ENCODE measurements at places on chromosomes 2 and 18.

GRCh38 chr18:56096861-56097260 is 508.9 kb upstream of the TCF4 start:
- H3K36me3 ChIP-seq = no peaks in the 10 kb centered on the region
- no peak overlapping the region for H3K4me3 ChIP-seq
- H3K27me3 ChIP-seq = no peaks in the 10 kb centered on the region
- H3K4me1 ChIP-seq = no peaks in the 10 kb centered on the region
- H3K27ac ChIP-seq = no peak overlapping the region

DNA sequence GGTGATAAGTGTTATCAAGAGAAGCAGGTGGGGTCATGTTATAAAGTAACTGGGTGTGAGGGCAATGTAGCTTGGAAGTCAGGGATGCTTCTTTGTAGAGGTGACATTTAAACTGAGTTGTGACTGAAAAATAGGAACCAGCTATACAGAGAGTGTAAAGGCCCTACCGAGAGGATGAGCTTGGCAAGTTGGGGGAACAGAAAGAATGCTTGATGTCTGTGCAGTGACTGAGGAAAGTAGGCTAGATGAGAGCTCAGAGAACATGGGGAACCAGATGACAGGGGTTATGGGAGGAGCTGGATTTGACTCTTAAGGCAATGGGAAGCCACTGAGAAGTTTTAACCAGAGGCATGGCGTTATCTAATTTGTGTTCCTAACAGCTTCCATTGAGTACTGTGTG is 115.3 kb downstream of the DOCK10 start:
- peak overlapping the region; percentile 27 for H3K27ac ChIP-seq
- no peak overlapping the region for H3K4me3 ChIP-seq

GRCh38 chr18:67281746-67282145 is 234.8 kb downstream of the DSEL start:
- no peaks in the 10 kb centered on the region for H3K4me1 ChIP-seq
- no peaks in the 10 kb centered on the region for H3K27me3 ChIP-seq
- H3K36me3 ChIP-seq = no peaks in the 10 kb centered on the region
- H3K4me3 ChIP-seq = no peak overlapping the region
- no peak for DNase-seq
- no peak overlapping the region for H3K27ac ChIP-seq

GRCh38 chr2:173226899-173227698 is 127.6 kb upstream of the CDCA7 start:
- no peaks in the 10 kb centered on the region for H3K27me3 ChIP-seq
- peaks cover under 1% of the 10 kb centered on the region for H3K36me3 ChIP-seq
- DNase-seq = no peak
- peaks cover 6% of the 10 kb centered on the region for H3K4me1 ChIP-seq
- no peak overlapping the region for H3K4me3 ChIP-seq

GRCh38 chr18:50706199-50706598 is 113.6 kb downstream of the MRO start:
- H3K4me1 ChIP-seq = no peaks in the 10 kb centered on the region
- no peak overlapping the region for H3K4me3 ChIP-seq
- H3K36me3 ChIP-seq = no peaks in the 10 kb centered on the region
- H3K27ac ChIP-seq = no peak overlapping the region
- H3K27me3 ChIP-seq = no peaks in the 10 kb centered on the region

DNA sequence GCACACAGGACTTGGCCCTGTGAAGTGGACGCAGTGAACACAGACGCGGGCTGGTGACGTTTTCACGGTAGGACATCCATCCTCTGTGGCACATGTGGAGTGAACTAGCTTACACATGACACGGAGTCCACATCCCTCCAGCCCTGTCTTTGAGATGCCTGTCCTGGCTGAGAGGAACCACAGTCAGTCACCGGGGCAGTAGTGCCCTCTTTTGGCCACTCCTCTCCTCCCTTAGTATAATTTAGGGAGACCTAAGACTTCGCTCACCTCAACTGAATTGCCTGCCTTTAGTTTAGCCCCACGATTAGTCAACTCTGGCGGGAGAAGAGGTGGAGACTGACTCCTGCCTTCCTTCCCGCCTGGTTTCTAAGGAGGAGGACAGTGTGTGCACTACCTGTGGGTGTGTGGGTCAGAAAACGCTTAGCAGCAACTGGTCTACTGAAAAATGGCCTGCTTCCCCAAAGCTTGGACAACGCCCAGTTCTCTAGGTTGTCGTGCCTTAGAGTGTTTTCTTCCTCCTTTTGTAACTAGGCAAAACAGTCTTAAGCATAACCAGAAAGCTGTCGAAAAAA is 70.6 kb downstream of the MBP start:
- H3K36me3 ChIP-seq = no peaks in the 10 kb centered on the region
- no peak for DNase-seq
- H3K4me1 ChIP-seq = peaks cover 38% of the 10 kb centered on the region
- no peaks in the 10 kb centered on the region for H3K27me3 ChIP-seq

GRCh38 chr2:127953849-127954248 is 68.1 kb upstream of the AMMECR1L start:
- peaks cover 17% of the 10 kb centered on the region for H3K4me1 ChIP-seq
- H3K27me3 ChIP-seq = no peaks in the 10 kb centered on the region
- no peak for DNase-seq
- H3K27ac ChIP-seq = no peak overlapping the region

- no peaks in the 10 kb centered on the region for H3K27me3 ChIP-seq
- no peak for DNase-seq
- H3K27ac ChIP-seq = no peak overlapping the region
- H3K4me3 ChIP-seq = no peak overlapping the region
- no peaks in the 10 kb centered on the region for H3K36me3 ChIP-seq
Observed at GRCh38 chr2:111904726-111905474, 6.5 kb downstream of the MERTK start.

GRCh38 chr2:47209622-47210021 is 54.5 kb upstream of the STPG4 start:
- H3K4me1 ChIP-seq = no peaks in the 10 kb centered on the region
- H3K27me3 ChIP-seq = no peaks in the 10 kb centered on the region
- no peak overlapping the region for H3K27ac ChIP-seq
- no peak for DNase-seq

DNA sequence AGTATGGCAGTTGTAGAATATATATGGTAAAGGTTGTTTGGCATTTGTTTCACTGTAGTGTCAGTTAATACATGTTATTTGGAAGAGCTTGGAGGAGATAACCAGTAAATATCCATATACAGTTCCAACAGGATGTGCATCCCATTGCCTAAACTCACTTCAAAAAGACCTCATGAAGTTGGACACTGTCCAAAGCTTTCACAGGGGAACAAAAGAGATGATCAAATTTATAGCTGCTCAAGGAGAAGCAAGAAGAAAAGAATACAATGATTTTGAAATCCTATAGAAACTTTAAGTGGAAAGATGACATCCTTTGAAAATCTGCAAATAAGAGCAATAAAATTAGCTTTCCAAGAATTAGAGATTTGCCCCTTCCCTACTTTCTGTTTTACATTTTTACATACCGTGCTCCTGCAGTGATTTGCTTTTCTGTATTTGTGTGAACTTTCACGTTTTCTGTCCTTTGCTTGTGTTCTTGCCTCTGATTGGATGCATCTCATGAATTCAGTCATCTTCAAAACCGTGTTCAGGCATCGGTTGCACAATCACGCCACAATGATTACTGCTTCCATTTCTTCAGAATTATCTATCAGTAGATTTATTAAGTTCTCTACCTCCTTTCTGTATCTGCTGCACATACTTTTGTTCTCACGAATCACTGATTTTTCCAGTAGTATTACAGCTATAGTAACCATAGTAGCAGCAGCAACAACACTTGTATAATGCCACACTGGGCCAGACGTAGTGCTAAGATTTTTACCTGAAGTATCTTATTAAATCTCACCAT is 83.8 kb downstream of the PARD3B start:
- no peaks in the 10 kb centered on the region for H3K27me3 ChIP-seq
- no peaks in the 10 kb centered on the region for H3K4me1 ChIP-seq
- DNase-seq = no peak

GRCh38 chr18:57921708-57922107 is 118.6 kb upstream of the ATP8B1 start:
- no peaks in the 10 kb centered on the region for H3K27me3 ChIP-seq
- H3K4me3 ChIP-seq = no peak overlapping the region
- H3K4me1 ChIP-seq = no peaks in the 10 kb centered on the region
- H3K27ac ChIP-seq = no peak overlapping the region
- DNase-seq = peak; percentile 25

DNA sequence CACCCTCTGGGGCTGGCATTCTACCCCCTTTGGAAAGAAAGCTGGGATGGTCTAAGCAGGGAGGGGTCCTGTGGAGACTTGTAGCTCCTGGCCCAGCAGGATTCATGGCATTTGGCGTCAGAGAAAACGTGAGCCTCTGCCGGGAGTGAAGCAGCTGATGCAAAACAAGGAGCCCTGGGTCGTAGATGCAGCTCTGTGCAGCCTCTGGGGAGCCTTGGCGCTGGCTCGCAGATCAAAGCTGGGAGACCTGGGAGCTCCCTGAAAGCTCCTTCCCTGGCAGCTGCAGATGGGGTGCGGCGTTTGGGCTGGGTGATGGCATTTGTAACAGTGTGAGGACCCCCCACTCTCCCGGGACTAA is 148.3 kb downstream of the KLHL29 start:
- H3K27ac ChIP-seq = no peak overlapping the region
- no peaks in the 10 kb centered on the region for H3K27me3 ChIP-seq
- no peak for DNase-seq
- H3K36me3 ChIP-seq = no peaks in the 10 kb centered on the region
- no peak overlapping the region for H3K4me3 ChIP-seq
- peaks cover 25% of the 10 kb centered on the region for H3K4me1 ChIP-seq

GRCh38 chr2:120275617-120276400 is 23.2 kb downstream of the RALB start:
- peaks cover 20% of the 10 kb centered on the region for H3K36me3 ChIP-seq
- no peak overlapping the region for H3K4me3 ChIP-seq
- no peaks in the 10 kb centered on the region for H3K27me3 ChIP-seq
- DNase-seq = no peak

- DNase-seq = no peak
- H3K27me3 ChIP-seq = no peaks in the 10 kb centered on the region
- H3K4me3 ChIP-seq = no peak overlapping the region
- peaks cover 21% of the 10 kb centered on the region for H3K4me1 ChIP-seq
- no peak overlapping the region for H3K27ac ChIP-seq
Observed at GRCh38 chr2:41873102-41874031, 174.5 kb upstream of the PKDCC start.

GRCh38 chr2:130776550-130776949 is 21.2 kb downstream of the AMER3 start:
- H3K4me1 ChIP-seq = no peaks in the 10 kb centered on the region
- no peak overlapping the region for H3K27ac ChIP-seq
- no peaks in the 10 kb centered on the region for H3K27me3 ChIP-seq
- no peak for DNase-seq
- H3K36me3 ChIP-seq = no peaks in the 10 kb centered on the region
- H3K4me3 ChIP-seq = no peak overlapping the region

- no peak overlapping the region for H3K4me3 ChIP-seq
- no peaks in the 10 kb centered on the region for H3K27me3 ChIP-seq
- no peaks in the 10 kb centered on the region for H3K4me1 ChIP-seq
- no peaks in the 10 kb centered on the region for H3K36me3 ChIP-seq
- DNase-seq = no peak
Observed at GRCh38 chr2:136086253-136087016, 31.5 kb downstream of the CXCR4 start.

DNA sequence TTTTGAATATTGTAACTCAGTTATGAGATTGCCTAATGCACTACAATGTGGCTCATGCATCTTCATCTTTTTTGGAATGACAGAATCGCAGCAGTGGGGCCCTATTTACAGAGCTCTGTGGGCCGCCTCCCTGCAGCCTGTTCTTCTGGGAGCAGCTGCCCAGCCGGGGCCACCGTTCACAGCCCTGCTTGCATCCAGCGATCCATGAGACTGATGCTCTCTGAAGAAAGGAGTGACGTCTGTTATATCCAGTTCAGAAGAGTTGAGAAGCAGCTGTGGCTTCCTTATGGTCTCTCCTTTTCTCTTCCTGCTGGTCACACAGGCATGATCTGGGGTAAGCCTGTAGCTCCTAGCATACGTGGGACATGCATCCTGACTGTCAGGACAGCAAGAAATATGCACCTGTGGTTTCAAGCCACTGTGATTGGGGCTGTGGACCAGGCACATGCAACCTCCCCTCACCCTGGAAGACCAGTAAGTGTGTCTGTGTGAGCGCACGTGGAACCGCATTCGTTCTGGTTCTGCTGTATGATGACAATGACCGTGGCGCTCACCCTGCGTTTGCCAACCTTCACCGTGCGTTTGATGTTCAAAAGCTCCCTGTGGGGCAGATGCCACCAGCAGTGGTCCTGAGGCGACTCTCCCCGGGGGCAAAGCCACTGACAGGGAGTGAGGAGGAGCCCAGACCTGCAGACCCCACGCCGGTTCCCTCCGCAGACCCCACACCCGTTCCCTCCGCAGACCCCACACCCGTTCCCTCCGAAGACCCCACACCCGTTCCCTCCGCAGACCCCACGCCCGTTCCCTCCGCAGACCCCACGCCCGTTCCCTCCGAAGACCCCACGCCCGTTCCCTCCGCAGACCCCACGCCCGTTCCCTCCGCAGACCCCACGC is 189.8 kb downstream of the TMEM18 start:
- H3K27me3 ChIP-seq = no peaks in the 10 kb centered on the region
- H3K27ac ChIP-seq = no peak overlapping the region
- no peak for DNase-seq
- H3K4me1 ChIP-seq = no peaks in the 10 kb centered on the region

- DNase-seq = no peak
- H3K4me1 ChIP-seq = no peaks in the 10 kb centered on the region
- no peaks in the 10 kb centered on the region for H3K27me3 ChIP-seq
- no peak overlapping the region for H3K4me3 ChIP-seq
- H3K36me3 ChIP-seq = no peaks in the 10 kb centered on the region
- no peak overlapping the region for H3K27ac ChIP-seq
Observed at GRCh38 chr2:193476171-193476800, 1281.6 kb upstream of the TMEFF2 start.

- no peak overlapping the region for H3K27ac ChIP-seq
- no peaks in the 10 kb centered on the region for H3K27me3 ChIP-seq
- DNase-seq = no peak
- H3K4me3 ChIP-seq = no peak overlapping the region
- no peaks in the 10 kb centered on the region for H3K36me3 ChIP-seq
Observed at GRCh38 chr2:6216234-6216633, 524.0 kb downstream of the SOX11 start.

DNA sequence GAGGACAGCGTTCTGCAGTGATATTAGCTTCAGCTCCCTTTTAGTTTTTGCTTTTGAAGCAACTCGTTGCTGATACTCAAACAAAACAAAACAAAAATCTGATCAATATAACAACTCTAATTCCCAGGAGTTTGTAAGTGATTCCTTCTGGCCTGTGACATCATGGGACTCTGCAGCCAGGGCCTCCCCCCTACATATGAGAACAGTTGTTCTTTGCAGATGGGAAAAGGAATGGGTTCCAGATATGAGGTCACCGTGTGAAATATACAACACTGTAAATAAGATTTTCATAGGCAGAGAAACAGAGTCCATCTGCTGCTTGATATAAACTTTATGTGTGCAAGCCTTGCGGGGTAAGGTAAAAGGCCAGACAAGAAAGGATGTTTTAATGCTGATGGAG is 56.7 kb downstream of the DIS3L2 start:
- DNase-seq = no peak
- no peak overlapping the region for H3K4me3 ChIP-seq
- peaks cover 9% of the 10 kb centered on the region for H3K4me1 ChIP-seq
- H3K36me3 ChIP-seq = peaks cover 25% of the 10 kb centered on the region
- H3K27me3 ChIP-seq = no peaks in the 10 kb centered on the region

GRCh38 chr2:69434753-69435152 is 2.5 kb downstream of the NFU1 start:
- H3K36me3 ChIP-seq = no peaks in the 10 kb centered on the region
- H3K27ac ChIP-seq = no peak overlapping the region
- DNase-seq = no peak
- no peaks in the 10 kb centered on the region for H3K27me3 ChIP-seq
- H3K4me3 ChIP-seq = no peak overlapping the region
- peaks cover 40% of the 10 kb centered on the region for H3K4me1 ChIP-seq

- H3K4me3 ChIP-seq = no peak overlapping the region
- no peaks in the 10 kb centered on the region for H3K36me3 ChIP-seq
- H3K27ac ChIP-seq = no peak overlapping the region
- peaks cover 19% of the 10 kb centered on the region for H3K4me1 ChIP-seq
Observed at GRCh38 chr18:7946734-7947377, 379.7 kb downstream of the PTPRM start.
